ENCODE measurements at places on chromosomes 16 and 17.

DNA sequence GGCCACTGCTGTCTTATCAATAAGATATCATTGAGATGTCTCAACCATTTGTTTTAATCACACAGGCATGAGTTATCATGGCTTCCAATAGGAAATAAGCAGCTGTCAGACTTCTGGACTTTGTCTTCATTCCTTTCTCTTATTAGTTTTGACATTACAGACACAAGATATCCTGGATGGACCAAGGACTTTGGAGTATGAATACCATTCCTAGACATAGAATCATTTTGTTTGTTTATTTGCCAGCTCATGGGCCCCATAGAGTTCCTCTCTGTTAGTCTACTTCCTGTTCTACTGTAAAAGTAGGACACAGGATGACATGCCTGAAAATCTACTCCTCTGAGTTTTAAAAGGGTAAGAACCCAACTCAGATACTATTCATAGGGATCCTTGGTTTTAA, 77.7 kb upstream of the KCNJ16 start:
- DNase-seq = no peak

GRCh38 chr17:75518983-75519537, 2.7 kb downstream of the TSEN54 start:
- DNase-seq = no peak

DNA sequence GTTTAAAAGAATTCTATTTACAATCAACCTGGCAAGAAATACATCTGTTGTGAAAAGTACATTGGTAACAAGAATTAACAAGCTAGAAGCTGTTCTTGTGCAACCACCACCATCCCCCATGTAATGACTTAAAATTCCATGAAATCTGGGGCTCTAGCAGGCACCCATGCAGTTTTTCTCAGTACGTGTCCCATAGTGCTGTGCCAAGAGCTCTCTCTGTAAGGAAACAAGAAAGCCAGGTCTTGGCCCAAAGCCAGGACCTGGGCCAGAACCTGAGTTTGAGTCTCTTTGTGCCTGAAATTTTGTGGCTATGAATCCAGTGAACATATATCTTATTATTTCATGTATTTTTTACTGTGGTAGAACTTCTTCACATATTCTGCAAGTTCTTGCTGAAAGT, 46.6 kb downstream of the NUP93 start:
- no peak for DNase-seq

DNA sequence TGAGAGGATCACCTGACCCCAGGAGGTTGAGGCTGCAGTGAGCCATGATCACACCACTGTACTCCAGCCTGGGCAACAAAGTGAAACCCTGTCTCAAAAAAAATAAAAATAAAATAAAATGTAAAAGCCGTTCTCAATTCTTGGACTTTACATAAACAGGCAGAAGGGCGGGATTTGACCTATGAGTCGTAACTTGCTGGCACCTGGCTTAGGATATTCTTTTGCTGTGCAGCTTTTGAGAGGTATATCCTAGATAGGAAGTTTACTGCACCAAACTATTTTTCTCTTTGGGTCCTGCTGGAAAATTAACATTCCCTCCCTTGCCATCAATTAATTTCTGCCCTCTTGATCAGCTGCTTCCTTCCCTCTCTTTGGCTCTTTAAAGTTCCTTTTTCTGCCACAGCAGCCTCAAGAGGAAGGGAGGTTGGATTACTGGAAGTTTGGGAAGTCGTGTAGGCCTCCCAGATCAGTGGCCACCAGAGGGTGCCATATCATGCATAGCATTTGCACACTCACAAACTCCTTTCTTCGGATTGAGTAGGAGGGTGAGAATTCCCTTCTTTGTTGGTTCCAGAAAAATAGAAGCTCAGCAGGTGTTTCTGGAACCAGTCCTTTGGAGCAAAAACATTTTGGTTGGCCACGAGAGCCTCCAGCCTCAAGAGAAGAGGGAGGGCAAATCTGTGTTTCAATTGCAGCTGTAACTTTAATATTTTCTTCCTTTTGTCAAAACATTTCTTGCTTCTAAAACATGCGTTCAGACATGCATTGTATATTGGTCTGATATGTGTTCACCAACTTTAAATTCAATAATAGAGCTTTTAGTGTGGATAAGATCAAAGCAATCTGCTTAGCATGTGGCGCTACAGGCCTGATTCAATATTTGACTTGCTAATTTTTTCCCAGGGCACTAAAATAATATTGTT, 147.3 kb downstream of the CCDC182 start:
- peak; percentile 42 for DNase-seq

DNA sequence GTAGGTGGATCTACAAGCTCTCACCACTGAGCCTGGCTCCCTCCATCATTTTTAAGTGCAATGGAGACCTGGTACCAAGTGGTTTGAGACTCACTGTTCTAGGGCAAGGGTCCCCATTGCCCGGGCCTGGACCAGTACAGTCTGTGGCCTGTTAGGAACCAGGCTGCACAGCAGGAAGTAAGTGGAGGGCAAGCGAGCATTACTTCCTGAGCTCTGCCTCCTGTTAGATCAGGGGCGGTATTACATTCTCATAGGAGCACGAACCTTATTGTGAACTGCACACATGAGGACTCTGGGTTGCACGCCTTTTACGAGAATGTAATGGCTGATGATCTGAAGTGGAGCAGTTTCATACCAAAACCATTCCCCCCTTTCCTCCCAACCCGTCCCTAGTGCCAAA, 6.8 kb upstream of the ZNF594 start:
- no peak for DNase-seq

DNA sequence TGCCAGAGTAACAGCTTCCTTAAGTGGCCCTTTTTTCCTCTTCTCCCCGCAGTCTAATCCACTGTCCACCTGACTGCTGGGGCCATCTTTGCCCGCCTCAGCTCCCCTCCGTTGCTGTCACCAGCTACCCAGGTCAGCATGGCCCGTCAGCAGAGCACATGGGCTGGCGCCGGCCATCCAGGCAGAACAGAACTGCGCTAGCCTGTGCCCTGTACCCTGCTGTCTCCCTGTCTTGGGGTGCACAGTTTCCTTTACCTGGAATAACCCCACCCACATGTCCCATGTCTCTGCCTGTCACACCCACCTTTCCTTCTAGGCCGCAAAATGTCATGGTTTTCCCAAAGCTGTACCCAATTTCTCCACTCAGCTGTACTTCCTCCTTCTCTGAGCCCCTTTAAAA, 55.7 kb downstream of the GNAO1 start:
- DNase-seq = no peak

GRCh38 chr17:50944902-50945720, 79.0 kb upstream of the TOB1 start:
- no peak for DNase-seq

DNA sequence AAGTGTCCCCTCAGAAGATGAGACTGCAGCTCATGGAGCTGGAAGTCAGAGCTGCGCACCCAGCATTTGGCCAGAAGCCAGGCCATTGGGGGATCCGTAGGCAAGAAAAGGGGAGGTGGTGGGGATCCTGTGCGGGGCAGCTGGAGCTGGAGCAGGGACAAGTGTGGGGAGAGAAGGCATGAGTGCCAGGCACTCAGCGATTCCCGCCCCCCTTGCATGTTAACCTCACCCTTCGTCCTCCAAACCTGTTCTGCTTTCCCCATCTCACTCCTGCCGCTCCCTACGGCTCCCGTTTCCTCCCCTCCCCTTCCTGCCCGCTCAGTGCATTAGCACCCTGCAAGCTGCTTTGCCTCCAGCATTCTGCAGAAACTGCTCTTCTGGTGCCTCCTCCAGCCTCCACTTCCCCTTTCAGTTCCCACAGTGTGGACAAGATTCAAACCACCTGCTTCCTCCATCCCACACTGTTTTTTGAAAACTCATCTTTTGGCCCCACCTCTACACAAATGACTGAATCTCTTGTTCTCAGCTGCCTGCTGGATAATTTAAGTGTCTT, 5.6 kb downstream of the ALOX15 start:
- no peak for DNase-seq

- DNase-seq = no peak
Measured at GRCh38 chr17:66715745-66716156, 119.2 kb upstream of the CACNG5 start.

GRCh38 chr16:7148606-7149005, 184.0 kb upstream of the RBFOX1 start:
- no peak for DNase-seq

DNA sequence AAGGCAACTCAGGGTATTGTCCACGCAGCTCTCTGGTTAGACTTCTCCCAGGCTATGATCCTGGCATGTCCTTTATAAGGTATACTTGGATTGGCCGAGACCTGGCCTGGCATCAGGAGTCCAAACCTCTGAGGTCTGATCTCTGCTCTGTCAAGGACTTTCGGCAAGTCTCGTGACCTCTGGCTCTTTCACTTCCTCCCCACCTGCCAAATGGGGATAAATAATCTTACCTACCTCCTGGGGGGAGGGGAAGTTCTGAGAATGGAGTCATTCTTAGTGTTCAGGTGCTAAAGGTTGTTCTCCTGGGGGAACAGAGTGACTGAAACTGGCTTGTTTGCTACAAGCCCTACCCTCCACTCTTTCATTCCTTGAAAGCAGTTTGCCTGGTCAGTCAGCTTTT, 7.6 kb downstream of the ATXN1L start:
- no peak for DNase-seq

GRCh38 chr17:48285614-48286013, 144.4 kb downstream of the SKAP1 start:
- no peak for DNase-seq

DNA sequence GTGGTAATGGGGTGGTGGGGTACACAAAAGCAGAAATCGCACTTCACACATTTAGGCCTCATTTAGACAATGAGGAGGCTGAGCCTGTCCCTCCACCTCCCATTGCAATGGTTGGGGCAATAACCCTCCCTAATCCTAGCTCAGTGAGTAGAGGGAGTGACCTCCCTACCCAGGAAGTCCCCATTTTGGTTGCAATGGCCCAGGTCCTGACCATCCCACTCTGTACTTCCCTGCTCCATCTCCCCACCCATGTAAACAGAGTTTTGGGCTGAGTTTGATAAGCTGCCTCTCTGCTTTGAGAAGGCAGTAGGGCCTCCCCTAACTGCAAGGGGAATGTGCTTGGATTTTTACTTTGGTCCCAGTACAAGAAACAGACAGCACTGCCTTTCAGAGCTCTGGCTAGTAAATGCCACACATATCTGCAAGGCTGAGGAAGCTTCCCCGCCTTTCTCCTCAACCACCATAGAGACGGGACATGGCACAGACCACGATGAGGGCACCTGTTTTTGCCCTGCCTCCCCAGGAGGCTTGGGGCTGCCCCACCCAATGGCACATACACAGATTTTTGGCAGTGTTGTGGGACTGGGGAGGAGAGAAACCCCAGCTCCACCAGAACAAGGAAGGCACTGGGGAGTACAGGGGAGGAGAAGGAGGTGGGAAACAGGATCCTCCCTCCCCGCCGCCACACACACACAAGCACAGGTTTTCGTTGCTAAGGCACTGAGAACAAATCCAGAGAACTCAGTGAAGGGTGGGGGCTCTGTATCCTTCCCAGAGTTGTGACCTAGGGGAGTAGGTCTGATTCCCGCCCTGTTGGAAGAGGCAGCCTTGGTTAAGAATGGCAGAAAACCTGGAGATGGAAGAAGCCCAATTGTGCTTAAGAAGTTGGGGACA, 7.3 kb downstream of the VAT1 start:
- no peak for DNase-seq

DNA sequence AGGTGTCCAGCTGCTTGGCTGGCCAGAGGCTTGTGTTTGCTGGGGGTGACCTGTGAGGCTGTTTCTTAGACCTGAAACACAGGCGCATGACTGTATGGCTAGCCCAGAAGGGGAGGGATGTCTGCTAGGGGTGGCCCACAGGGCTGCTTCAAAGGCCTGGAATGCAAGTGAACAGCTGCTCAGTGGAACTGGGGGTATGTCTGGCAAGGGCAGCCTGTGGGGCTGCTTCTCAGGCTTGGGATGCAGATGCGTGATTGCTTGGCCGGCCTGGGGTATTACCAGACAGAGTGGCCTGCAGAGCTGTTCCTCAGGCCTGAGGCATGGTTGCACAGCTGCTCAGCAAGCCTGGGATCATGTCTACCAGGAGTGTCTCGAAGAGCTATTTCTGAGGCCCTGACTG, 20.5 kb downstream of the TANC2 start:
- DNase-seq = no peak

- DNase-seq = no peak
Measured at GRCh38 chr17:11404431-11405276, 163.6 kb downstream of the SHISA6 start.

DNA sequence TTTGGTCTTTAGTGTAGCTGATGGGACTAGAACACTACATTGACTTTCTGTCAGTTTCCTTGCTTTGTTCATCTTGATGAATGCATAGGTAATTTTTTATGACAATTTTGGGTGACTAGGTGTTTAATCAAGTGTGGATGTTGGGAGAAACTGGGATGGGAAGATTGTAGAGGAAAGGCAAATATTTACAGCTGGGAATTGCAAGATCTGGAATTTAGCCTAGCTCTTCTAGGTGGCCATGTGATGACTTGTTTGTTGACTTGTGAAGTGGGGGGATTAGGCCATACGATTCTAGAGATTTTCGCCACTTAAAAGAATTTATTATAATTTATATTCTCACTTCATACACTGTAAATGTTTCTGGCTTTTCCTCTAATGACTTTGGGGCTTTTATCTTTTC, 480.3 kb upstream of the GOT2 start:
- no peak for DNase-seq

DNA sequence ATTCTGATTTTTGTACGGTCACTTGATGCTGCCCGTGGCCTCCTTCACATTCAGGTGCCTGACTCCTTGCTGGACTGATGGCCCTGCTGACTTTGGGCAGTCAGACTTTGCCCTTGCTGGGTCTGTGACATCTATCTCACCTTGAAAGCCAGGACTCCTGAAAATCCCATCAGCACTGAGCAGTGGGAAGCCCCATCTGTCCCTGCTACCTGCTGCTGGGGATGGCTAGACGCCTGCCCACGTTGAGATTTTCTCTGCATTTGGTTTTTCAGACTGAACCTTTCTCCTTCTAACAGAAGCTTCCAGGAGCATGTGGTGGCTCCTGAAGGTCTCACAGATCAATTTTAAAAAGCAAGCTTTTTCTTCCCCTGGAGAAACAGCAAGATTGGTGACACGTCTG, 10.2 kb upstream of the ZNF18 start:
- no peak for DNase-seq

- peak; percentile 61 for DNase-seq
Measured at GRCh38 chr17:19867079-19867328, 732 bp downstream of the ULK2 start.

DNA sequence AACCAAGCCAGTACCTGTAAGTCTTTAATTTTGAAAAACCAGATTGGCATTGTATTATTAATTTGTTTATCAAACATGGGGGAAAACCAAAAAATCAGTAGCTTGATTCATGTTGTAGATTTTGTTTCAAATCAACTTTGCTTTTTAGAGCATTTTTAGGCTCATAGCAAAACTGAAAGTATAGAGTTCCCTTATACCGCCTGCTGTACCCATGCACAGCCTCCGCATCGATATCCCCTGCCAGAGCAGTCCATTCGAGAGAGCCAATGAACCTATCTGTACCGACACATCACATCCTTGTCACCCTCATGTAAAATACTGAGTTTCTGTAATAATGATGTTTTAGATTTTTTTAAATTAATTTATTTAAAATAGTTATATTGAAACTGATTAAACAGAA, 16.2 kb upstream of the MRC2 start:
- DNase-seq = no peak

All from occipital lobe (tissue), 3 donors.